Hematopoietic multipotent progenitor cell treated with erythropoietin and hydrocortisone succinate and interleukin-3 and kit ligand, for 6 days (in vitro differentiated cells): ENCODE measurements at places on chromosomes 7 and 10.

DNA sequence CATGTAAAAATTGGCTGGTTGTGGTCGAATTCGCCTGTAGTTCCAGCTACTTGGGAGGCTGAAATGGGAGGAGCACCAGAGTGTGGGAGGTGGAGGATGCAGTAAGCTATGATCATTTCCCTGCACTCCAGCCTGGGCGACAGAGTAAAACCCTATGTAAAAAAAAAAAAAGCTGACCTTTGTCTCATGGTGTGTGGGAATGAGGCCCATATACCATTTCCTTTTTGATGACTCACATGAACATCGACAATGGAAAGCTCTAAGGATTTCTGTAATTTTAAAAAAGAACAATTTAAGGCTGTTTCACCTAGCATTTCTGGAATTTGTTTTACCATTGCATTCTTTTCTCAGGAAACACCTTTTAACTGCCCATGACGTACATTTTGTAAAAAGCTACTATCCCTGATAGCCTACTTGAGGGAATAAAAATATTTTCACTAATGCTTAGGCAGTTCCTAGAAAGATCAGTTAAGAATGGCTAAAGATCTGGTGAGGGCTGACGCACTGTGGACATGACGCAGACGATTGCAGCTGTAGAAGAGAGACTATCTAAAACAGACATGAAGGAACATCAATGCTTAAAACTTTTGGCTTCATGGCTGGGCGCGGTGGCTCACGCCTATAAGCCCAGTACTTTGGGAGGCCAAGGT lies 400.6 kb upstream of the IGFBP3 start:
- no peak for DNase-seq

GRCh38 chr10:114068054-114068707 lies 24.5 kb downstream of the ADRB1 start:
- DNase-seq: no peak

DNA sequence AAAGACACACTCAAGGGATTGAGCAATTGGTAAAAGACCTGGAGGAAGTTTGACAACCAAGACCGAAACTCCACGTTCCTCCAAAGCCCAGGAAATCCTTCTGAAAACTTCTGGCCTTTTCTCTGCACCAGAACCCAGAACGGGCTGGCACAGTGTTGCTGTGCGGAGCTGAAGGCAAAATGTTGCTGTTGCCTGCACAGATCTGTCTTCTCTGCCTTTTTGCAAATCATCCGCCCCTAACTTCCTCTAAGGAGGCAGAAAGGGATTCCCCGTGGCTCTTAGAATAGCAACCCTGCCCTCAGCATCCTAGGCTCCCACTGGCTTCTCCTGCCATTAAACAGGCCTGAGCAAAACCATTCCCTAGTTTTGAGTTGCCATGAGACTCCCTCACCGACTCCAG lies 44.9 kb downstream of the FIGNL1 start:
- DNase-seq: no peak

DNA sequence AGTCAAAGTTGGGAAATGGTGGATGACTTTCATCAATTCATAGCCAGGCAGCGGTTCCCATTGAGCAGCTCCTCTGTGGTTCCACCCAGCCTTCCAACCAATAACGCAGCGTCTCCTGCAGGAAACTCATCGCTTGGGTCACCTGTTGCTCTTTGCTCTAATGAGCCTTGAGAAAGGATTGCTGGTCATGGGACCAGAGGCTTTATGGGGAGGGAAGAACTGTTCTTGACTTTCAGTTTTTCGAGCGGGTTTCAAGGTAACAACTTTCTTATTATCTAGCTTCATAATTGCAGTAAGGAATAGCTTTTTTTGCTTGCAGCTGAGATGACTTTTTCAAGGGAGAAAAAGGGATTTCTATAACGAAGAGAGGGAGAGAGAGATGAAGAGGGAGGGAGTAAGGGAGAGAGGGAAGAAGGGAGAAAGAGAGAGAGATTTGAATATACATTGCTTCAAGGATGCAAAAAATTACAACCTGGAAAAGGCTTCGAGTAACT lies 405 bp upstream of the ENTPD1 start:
- DNase-seq: peak; percentile 16

- no peak for DNase-seq
Observed at GRCh38 chr10:124351481-124352220, 67.1 kb downstream of the OAT start.

DNA sequence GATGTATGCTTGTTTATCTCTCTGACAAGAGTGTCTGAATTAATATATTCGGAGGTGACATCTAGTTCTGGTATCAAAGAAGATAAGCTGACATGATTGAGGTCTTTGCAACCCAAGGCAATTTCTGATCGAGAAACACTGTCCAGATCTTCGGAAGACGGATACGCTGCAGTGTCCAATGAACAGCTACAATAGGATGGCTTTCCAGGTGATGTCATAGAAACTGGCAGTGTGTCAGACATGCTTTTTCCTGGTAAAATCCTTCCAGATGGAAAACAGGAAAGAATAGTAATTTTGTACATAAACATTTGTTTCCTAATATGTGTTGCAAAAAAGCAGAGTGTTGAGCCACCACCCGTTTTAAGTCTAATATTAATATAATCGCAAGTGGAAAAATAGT lies 33.4 kb downstream of the VWDE start:
- DNase-seq: no peak

DNA sequence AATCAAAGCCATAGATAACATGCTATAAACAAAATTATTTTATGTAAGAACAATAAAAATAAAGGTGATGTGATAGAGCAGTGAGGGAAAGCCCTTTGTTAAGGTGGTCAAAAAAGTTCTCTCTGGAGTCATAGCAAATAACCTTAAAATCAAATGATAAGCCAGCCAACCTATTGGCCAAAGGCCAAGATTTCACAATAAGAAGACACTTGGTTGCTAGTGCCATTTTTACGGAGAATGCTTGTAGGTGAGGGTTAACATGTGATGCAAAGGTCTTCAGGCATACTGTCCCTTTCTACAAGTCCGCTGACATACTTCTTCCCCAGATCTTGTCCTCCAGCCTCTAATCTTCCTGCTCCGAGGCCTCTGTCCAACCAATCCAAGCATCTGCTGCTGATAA lies 98.2 kb upstream of the ARID5B start:
- DNase-seq: no peak

DNA sequence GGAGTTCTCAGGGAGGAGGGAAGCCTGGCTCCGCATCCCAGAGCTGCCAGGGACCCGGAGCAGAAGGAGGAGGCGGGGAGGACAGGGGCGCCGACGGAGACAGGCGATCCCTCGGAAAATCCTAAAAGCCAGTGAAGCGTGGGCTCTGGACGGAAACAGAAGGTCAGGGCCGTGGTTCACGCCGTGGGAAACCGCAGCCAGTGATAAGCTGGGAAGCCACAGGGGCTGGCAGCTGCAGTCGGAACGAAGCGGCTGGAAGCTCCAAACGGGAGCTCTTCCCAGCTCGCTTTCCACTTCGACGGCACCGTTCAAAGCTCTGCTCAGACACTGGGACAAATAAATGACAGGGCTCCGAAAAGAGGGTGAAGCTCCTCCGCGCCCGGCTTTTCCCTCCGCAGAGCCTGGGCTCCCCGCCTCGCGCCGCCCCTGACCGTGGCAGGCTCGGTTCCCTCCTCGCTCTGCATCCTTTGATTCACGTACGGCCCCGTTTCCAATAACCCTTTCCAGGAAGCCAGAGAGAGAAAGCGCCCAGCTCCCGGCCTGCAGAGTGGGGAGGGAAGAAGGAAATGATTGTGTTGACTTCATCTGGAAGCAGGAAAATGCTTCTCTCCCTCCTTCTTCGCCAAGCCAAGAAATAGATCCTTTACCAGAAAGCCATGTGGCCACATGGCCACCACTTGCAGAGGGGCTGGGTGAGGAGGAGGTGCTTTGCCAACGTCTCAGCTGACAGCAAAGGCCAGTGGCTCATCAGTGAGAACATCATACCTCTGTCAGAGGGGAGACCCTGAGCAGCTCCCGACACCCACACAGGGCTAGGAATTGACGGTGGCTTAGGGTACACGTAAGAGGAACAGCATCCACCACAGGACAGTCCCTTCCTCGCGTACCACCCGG lies 57.4 kb downstream of the ADRB1 start:
- peak; percentile 42 for DNase-seq

DNA sequence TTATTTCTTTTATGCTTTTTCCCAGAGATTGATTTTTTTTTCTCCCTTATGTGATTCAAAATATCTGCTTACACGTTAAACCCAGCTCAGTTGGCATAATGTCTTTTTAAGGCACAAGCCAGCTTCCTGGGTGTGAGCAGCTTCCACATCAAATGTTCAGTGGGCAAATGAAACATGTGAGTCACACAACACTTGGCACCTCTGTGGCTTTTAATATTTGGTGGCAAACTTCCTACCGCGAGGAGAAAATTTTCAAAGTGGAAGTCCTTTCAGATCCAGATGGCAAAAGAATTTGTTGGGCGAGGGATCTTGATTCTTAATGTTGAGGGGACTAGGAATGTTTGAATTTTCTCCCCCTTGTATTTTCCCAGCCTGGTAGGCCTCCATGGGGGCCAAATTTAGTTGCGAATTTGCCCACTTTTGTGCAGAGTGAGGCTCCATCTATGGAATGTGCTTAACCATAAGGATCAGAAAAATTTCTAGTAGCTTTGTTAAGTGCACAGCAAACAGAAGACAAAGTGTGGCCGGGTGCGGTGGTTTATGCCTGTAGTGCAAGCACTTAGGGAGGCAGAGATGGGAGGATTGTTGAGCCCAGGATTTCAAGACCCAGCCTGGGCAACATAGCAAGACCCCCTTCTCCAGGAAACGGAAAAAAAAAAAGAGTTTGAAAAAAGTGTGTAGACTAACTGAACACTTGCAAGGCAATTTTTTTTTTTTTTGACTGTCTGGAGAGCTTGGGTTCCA lies 31.0 kb downstream of the CUX1 start:
- DNase-seq: no peak

GRCh38 chr10:19843487-19843886 lies 27.3 kb downstream of the PLXDC2 start:
- DNase-seq: no peak

- peak; percentile 63 for DNase-seq
Observed at GRCh38 chr7:142301923-142302550, 44.2 kb upstream of the PRSS58 start.

- no peak for DNase-seq
Observed at GRCh38 chr7:158430308-158431034, 157.2 kb downstream of the PTPRN2 start.

DNA sequence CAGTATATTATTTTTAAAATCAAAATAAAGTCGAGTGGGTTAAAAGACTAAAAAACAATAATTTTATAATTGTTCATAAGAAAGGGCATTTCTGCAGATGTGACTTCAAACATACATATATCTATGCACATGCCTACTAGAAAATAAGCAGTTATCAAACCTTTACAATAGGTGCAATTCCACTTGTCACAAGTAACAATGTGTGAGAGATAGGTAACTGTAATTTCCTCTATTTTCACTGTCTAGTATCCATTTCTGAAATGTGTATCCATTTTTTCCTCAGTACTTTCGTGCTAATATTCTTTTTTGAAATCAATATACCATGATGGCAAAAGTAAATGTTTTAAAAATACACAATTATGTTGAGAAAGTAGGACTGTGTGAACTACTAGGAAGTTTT lies 96.9 kb upstream of the GNAI1 start:
- no peak for DNase-seq

DNA sequence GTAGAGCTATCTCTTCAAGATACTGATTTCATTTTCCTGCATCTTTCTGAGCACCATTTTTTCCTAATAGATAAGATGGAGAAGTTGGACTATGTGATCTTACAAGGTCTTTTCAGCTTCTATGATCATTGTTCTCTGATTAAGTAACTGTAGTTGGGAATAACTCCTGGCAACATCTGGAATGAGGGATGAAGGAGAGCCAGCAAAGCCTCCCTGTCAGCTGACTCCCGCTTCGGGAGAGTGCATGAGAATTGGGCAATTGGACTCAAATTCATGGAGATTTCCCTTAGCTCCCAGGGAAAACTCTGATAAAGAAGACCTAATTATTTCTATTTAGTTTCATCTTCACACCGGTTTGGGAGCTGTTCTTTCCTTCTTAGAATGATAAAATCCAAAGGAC lies 146.1 kb downstream of the CCDC71L start:
- DNase-seq: no peak

DNA sequence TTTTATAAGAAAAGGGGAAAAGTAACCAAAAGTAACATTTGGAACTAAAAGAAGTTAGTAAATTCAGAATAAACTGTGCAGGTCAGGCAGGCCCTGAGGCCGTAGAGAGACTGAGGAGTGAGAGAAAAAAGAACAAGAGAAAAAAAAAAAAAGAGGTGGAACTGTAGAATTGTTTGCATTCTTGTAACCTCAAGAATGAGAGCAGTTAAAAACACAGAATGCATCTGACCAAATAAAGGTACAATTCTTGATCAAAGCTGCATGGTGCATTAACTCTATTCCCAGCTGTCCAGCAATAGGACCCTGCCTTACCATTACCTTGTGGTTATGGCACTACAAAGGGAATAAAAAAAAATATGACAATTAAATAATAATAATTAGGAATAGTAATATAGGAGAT lies 170.1 kb upstream of the SEMA3A start:
- DNase-seq: no peak

DNA sequence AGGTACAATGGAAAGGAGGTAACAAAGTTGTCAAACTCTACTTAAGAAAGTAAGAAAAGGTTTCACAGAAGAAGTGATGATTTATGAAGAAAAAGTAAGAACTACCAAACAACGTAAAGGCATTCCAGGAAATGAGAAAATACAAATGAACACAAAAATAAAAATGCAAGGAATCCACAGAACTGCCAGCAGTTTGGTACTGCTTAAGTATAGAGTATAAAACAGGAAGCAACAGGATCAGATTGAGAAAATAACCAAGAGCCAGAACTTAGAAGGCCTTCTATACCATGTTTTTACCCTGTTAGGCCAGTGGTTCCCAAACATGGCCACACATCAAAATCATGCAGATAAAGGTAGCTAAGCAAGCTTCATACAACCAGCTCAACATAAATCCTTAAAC lies 9.2 kb downstream of the NDUFA5 start:
- DNase-seq: no peak

GRCh38 chr10:133568287-133568614 lies 2.9 kb upstream of the SYCE1 start:
- DNase-seq: no peak

DNA sequence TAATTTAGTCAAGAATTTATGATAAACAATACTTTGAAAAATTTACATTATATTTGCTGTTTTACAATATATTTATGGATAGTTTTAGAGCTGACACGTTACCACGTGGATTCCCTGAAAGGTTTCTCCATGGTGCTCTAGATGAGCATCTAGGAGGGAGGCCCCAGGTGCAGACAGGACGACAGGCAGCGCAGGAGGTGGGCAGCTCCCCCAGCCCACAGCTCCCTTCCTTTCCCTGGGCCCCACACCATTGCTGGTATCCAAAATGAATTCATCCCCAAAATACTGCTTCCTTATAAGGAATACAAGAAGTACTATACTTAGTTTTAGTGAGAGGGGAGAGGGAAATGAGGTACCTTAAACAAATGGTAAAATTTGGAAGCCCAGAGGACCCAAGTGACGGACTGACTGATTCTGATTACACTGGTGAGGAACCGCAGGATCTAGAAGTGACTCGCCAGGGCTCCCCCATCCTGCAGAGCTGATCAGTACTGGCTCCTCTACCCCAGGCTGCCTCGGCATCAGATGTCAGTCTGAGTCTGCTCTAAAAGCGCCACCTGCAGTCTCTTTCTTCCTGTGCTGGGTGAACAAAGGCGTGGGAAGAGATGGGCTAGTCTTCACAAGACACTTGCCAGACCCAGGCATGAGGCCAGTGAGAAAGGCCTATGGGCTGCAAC lies 89.2 kb downstream of the DLG5 start:
- DNase-seq: peak; percentile 54
